Activated naive CD4-positive, alpha-beta T cell (primary cell): ENCODE measurements at places on chromosomes 16 and 17.

DNA sequence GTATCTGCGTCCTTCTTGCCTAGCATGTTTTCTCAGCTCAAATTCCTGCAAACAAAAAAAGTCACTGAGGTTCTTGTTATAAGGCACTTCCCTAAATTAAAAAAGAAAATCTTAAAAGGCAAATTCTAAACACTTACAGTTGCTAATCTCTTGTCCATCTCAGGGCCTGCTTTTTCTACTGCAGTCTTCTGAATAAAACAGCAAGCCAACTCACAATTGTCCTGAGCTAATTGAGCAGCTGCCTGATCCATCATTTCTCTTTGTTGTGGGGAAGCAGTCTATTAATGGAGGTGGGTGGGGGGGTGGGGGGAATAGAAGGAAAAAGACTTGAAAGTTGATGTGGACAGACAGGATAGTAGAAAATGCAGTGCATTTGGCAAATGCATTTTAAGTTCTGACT lies 27.0 kb downstream of the SETD6 start:
- DNase-seq = no peak

GRCh38 chr16:28569021-28569420 lies 15.3 kb downstream of the SGF29 start:
- no peak for DNase-seq

GRCh38 chr17:63316100-63316499 lies 130.0 kb downstream of the CYB561 start:
- no peak for DNase-seq

DNA sequence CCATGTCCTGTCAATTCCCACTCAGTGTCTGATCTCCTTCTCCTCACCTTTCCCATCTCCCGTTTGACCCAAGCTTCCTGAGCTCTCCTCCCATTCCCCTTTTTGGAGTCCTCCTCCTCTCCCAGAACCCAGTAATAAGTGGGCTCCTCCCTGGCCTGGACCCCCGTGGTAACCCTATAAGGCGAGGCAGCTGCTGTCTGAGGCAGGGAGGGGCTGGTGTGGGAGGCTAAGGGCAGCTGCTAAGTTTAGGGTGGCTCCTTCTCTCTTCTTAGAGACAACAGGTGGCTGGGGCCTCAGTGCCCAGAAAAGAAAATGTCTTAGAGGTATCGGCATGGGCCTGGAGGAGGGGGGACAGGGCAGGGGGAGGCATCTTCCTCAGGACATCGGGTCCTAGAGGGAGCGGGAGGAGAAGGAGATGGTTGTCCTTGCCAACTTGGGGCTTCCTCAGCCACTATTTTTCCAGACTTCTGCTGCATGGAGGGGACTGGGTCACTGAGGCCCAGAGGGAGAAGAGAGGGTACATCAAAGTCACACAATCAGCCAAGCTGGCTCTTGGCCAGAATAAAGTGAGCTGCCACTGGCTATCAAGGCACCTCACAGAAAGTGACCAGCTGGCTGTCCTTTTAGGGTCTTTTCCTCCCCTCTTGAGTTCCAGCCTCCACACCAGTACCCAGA lies 1.9 kb upstream of the TBC1D10B start:
- no peak for DNase-seq

- DNase-seq = no peak
Measured at GRCh38 chr16:22372882-22373661, 1.3 kb downstream of the CDR2 start.

- DNase-seq = no peak
Measured at GRCh38 chr17:28511858-28512461, 5.8 kb downstream of the FOXN1 start.

GRCh38 chr17:69732272-69732918 lies 317.9 kb downstream of the MAP2K6 start:
- no peak for DNase-seq
